ENCODE measurements at places on chromosomes 6 and 20.

DNA sequence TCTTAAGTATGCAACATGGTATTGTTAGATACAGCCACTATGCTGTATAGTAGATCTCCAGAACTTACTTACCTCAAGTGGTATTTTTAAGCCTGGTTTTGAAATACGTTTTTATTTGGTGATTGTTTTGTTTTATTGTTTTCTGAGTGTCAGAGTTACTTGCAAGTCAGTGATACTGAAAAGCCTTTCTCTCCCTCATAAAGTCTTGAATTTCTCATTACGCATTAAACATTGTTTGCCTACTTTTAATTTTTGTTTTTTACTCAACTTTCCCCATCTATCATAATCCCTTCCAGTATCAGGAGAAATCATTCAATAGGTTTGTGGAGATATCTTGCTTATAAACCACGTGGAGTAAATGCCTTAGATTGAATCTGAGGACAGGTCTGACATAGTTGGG lies 214.9 kb downstream of the DOK5 start:
- no peak for DNase-seq

DNA sequence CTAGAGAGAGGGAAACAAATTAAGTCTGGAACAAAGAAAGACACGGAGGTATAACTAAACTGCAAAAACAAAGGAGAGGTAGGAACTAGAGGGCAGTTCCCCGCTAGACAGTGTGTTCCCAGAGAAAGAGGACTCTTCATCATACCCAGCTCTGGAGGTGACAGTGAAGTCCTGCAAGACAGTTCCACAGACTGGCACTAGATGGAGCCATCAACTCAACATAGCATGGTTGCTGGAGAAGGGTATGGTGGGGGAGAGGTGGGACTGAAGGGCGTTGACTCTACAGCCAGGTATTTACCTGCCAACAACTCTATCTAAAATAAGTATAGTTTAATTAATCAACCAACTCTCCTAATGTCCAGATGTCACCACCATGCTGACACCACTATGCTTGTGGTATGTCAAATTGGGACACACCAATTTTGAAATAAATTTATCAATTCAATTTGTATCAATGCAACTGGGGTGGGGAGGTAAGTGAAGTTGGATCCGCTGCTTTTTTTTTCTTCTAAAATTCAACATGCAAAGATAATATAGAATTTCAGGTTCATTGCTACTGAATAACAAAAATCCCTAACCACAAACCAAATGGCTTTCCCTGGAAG lies 9.7 kb downstream of the BACH2 start:
- peak; percentile 59 for DNase-seq

- no peak for DNase-seq
These were observed 652.1 kb downstream of the CBLN4 start for GRCh38 chr20:55353206-55353605.

GRCh38 chr6:39932386-39932910 lies 1.8 kb downstream of the MOCS1 start:
- no peak for DNase-seq

GRCh38 chr20:6122873-6123648 lies at the start of gene FERMT1:
FERMT1 (minus strand) TSS chr20:6123030; CDS start chr20:6119554, 3,476 bp downstream.
- no peak for DNase-seq

- no peak for DNase-seq
These were observed 129.3 kb downstream of the AFG1L start for GRCh38 chr6:108423982-108424705.

DNA sequence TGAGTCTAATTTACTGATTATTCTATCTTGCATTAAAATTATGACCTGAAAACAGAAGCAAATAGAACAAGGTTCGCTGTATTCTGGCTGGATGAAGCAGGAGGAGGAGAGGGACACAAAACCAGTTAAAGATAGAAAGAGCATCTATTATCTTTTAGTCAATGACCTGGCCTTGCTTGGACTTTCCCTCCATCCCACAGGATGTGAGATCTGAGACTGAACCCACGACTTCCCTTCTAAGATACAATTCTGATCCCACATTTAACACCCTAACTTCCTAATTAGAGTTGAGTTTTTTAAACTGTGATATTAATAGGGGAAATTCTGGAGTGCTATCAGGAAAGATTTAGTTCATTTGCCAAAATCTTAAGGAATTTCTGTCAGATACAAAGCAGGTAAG lies 3.1 kb upstream of the HLA-DQA2 start:
- DNase-seq: no peak

- peak; percentile 3 for DNase-seq
These were observed 828 bp upstream of the SULF2 start for GRCh38 chr20:47785854-47786764.

DNA sequence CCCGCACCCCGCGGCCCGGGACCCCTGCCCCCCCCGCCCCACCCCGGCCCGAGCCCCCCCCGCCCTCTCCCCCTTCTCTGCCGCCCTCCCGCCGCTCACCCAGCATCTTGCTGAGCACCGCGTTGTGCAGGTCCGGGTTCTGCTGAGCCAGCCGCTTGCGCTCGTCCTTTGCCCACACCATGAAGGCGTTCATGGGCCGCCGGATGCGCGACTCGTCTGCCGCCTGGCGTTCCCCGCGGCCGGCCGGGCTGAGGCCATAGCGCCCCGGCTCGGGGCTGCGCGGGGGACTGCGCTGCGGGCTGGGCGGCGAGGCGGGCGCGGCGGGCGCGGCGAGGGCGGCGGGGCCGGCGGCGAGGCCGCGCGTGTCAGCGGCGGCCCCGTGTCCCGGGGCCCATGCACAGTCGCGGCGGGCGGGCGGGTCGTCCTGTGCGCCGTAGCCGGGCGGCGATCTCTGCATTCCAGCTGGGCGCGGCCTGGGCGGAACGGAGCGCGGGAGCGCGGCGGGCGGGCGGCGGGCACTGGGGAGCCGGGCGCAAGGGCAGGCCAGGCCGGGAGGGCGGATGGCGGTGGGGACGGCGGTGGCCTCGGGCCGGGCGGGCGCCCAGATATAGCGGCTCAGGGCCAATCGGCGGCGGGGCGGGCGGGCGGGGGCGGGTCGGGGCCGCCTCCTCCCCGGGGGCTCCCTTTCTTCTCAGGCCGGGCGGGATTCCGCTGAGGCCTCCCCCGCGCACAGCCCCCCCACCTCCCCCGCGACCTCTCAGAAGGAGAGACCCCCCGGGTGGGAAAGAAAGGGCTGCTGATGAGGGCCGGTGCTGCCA lies at the start of gene SOX18:
TSS of gene SOX18 (minus strand) at position 580 of the 818 bp plus-strand sequence. CDS start at position 457, 123 bp downstream.
- peak; percentile 27 for DNase-seq

GRCh38 chr20:30919514-30920188 lies 337.8 kb upstream of the DEFB115 start:
- no peak for DNase-seq

DNA sequence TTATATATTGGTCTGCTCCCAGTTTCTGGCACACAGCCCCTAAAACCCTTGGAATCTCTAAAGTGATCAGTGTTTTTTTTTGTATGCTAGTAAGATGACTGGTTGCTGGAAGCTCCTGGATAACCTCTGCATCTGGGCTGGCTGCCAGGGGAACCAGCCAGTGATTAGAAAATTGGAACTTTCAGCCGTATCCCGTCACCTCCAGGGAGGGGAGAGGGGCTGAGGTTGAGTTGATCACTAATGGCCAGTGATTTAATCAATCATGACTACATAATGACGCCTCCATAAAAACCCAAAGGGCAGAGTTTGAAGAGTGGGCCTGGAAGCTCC lies 48.0 kb upstream of the NOP56 start:
- DNase-seq: no peak

DNA sequence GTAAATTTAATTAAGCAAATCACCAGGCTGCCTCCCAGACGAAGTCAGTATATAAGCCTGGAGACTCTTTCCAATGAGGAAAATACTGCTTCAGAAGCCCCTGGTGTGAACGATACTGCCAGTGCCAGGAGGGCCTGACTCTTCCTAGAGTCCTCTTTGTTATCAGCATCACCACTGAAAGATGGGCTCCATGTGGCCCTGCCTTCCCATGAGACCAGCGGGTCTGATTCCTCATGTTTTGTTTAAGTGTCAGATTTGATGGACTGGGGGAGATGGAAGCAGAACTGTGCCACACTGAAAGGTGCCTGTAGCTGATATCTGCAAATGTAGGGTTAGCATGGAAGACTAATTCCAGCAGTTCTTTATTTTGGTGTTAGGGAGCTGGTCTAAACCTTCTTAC lies 7.9 kb downstream of the NQO2 start:
- no peak for DNase-seq

DNA sequence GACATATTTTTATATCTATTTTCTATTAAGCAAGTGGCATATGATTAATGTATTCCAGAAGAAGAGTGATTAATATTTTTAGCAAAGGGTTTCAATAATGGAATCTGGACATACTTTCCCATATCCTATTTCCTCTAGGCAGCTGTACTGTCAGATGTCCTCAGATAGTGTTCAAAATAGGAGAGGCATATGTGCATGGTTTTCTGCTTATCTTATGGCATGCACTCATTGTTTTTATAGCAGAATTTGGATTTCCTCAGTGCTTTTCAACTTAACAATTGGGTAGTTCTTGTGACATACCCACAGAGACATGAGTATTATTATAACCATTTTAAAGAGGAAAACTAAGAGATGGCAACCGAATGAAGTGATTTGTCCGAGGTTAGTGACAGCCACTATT lies 12.6 kb upstream of the SLC17A5 start:
- DNase-seq: no peak

- DNase-seq: no peak
These were observed 251.5 kb downstream of the SOX4 start for GRCh38 chr6:21845018-21845417.

DNA sequence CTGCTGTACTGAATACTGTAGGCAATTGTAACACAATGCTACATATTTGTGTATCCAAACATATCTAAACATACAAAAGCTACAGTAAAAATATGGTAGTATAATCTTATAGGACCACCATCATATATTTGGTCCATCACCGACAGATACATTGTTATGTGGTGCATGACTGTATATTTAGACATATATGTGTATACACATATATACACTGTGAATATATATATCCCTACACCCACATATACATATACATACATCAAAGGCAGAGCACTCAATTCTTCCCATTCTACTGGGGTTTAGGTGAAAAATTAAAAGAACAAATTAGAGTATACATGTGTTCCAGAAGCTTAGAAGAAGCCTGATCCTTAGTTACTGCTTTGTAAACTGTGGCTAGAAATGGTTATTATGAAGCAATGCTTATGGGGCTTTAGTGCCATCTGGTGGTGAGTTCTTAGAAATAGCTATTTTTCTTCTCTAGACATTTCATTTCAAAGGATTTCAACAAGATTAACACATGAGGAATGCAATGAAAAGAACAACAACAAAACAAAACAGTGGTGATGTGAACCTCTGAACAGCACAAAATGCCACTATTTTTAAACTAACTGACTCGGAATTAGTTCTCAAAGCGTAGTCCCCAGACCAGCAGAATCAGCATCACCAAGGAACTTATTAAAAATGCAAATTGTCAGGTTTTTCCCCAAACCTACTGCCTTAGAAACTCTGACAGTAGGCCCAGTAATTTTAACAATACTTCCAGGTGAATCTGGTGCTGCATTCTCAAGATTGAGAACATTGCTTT lies 38.0 kb downstream of the PKHD1 start:
- DNase-seq: peak; percentile 28
